Uterus (tissue), 4 donors: ENCODE measurements at places on chromosomes 6 and 20. TPM values are rescaled to one million over a fixed set of nuclear protein-coding genes. Genes with fewer than 3 reads are reported as not detected.

- H3K27ac ChIP-seq = no peak overlapping the region
- no peak for DNase-seq
- no peaks in the 10 kb centered on the region for H3K27me3 ChIP-seq
- H3K36me3 ChIP-seq = no peaks in the 10 kb centered on the region
- no peaks in the 10 kb centered on the region for H3K4me1 ChIP-seq
- H3K4me3 ChIP-seq = no peak overlapping the region
Measured at GRCh38 chr6:150175586-150176151, 32.8 kb downstream of the PPP1R14C start.

- DNase-seq = no peak
- no peaks in the 10 kb centered on the region for H3K4me1 ChIP-seq
- no peaks in the 10 kb centered on the region for H3K27me3 ChIP-seq
Measured at GRCh38 chr6:122072014-122072647, 327.3 kb upstream of the HSF2 start.

MCM8 gene
- 10.0 TPM for total RNA-seq

GRCh38 chr6:157427969-157428368 lies 47.0 kb downstream of the ZDHHC14 start:
- no peak for DNase-seq
- no peaks in the 10 kb centered on the region for H3K36me3 ChIP-seq
- no peaks in the 10 kb centered on the region for H3K4me1 ChIP-seq

GRCh38 chr20:35463455-35464300 lies 8.3 kb downstream of the CEP250 start:
- no peak overlapping the region for H3K4me3 ChIP-seq
- no peaks in the 10 kb centered on the region for H3K27me3 ChIP-seq
- DNase-seq = peak; percentile 42
- H3K36me3 ChIP-seq = no peaks in the 10 kb centered on the region

TUBB2A gene
- total RNA-seq = 21.5 TPM

GRCh38 chr6:149235130-149235561 lies 82.4 kb upstream of the TAB2 start:
- H3K27me3 ChIP-seq = no peaks in the 10 kb centered on the region
- DNase-seq = no peak
- no peaks in the 10 kb centered on the region for H3K4me1 ChIP-seq
- no peak overlapping the region for H3K27ac ChIP-seq
